ENCODE measurements at places on chromosomes 3 and 15.

DNA sequence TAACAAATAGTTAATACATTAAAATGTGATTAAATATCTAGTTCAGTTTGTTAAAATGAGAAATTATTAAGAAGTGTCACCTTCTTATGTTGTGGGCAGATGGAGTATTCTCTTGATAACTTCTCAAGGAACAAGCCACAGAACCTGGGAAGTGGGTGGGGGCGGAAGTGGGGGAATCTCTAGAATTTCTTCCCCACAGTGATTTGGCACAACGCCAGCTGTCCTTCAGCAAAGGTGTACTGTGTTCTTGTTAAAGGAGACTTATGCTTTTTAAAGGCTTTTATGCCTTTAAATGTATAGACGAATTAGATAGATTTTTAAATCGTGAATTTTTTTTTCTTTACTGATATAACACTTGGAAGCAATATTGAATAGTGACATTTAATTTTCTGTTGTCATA, 42.4 kb downstream of the SEC22A start:
- DNase-seq: no peak

DNA sequence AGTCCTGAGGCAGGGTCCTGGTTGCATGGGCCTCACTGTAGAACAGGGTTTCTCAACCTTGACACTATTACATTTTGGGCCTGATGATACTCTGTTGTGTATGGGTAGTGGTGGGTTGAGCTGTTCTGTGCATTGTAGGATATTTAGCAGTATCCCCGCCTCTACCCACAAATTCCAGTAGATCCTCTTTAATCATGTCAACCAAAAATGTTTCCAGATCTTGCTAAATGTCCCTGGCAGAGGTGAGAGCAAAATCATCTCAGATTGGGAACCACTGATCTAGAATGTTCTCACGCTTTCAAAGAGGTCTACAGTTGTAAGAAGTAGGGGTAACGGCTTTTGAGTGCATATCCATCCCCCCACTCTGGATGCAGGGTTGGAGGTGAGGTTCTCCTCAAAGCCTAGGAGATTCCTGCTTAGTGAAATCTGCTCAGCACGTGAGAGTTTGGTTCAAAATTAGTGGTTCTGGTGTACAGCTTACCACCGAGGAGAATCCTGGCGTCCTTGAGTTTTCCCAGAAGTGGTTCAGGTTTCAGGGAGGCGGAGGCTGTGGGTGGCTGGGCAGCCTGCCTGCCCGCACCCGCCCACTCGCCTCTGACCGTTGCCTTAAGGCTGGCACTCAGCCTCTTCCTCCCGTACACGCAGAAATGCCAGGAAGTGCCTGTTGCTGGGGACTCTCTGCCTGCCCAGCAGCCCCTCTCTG, 5.3 kb downstream of the ACVR2B start:
- no peak for DNase-seq

- no peak for DNase-seq
Observed at GRCh38 chr3:45544024-45544716, 50.4 kb upstream of the LIMD1 start.

DNA sequence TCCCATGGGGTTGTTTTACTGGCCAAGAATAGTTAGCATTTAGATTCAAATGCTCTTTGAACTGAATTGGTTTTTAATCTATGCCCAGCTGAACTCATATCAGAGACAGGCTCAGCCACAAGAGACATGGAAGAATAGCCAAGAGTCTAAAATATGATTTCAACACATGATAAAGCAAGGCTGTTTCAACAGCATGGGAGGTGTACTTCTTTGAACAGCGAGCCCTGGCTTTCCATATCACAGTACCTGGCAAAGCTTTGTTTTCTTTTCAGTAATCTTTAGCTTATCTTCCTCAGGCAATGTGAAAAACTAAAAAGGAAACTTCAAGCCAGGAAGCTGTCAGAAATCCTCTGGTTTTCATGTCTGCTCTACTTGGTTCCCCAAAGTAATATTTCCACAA, 413.6 kb upstream of the ADAMTS9 start:
- DNase-seq: no peak

DNA sequence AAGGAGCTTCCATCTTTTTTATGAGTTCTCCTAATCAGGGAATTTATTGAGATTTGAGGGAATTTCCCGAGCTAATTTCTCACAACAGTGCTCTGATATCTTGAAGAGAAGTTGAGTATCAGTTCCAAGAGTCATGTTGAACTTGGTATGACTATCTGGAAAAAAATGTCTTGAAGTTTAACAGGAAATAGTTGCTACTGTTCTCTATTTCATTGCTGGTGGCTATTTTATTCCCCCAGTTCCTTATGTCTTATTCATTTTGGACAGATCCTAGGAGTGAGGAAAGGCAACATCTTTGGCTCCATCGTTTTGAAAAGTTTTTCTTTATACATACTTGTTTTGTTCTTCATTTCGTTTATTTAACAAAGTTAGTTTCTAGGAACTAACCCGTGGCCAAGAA, 307.8 kb upstream of the AGTR1 start:
- DNase-seq: no peak

DNA sequence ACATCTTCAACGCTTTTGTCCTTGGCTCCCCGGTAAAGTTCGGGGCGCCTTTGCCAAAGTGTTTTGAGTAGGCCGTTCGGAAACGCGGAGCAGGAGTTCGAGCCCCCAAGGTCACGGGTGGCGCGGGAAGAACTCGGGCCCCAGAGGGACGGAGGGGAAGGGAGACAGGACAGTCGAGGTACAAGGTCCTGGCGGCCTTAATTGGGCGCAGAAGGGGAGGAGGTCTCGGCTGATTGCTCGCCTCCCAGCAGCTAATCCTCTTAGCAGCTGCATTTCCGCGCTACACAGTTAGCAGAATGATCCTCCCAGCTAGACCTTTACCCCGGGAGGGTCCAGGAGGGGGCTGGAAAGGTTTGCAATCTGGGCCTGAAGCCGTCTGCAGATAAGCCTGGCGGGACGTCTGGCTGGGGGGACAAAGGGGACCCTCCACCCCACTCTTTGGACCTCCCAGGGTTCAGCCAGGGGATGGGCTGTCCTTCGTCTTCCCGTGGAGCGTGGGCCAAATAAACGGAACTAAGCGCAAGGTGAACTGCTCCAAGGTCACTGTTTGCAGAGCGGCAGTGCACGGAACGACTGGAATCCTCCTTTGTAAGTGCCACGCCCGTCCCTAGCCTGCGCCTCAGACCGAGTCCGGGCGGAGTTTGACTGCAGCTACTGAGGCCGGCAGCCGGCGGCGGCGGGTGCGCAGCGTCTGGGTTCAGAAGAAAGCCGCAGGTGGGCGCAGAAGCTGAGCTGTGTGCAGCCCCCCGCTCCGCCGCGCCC, 7.2 kb downstream of the EOMES start:
- DNase-seq: no peak

DNA sequence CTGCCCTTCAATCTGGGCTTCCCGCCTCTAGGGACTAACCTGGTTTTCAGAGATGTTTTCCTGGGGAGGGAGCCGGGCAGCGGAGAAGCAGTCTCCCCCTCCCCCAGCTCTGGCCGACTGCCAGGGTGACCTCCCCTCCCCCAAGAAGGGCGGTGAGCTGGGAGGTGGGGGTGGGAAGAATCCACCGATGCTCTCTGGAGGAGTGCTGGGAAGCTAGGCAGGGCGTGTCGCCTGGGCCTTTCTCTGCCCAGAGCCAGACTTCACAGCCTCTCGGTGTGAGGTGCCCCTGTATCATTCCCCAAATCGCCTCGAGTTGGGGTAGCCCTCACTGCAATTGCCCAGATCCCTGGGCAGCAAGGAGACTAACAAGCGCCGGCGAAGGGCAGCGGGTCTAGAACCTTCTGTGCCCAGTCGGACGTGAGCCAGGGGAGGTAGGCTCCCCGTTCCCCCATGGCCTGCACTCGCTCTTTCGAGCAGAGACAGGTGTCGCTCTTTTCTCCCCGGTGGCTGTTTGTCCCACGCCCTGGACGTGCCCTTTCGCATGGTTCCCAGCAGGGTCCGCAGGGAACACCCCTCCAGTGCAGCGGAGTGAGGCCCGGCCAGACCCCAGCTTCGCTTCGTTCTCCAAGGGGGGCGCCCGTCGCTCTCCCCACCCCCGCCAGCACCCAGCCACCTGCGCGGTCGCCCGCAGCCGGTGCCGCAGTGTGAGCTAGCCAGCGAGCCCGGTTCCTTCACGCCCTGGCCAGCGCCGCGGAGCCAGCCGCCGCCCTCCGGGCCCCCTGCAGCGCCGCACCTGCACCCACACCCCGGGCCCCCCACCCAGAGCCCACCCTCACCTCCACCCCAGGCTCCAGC, 1.1 kb downstream of the RAB6B start:
- DNase-seq: no peak

DNA sequence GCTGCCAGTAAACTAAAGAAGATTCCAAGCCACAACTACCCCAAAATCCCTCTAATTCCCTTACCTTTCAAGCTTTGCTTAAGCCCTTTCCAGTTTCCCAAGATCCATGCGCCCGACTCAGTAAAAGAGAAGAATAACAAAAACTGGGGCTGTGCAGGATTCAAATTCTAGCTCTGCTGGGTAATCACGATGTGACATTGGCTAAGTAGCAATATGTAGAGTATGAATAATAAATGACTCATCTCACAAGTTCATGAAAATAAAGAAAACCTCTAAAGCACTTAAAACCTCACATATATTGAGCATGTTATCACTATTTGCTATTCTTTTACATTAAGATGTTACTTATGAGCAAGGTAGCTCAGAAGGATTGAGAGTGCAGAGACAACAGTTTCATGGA, 522.2 kb upstream of the ZNF717 start:
- DNase-seq: no peak

- DNase-seq: no peak
Observed at GRCh38 chr3:111568911-111569310, 26.2 kb downstream of the ZBED2 start.

DNA sequence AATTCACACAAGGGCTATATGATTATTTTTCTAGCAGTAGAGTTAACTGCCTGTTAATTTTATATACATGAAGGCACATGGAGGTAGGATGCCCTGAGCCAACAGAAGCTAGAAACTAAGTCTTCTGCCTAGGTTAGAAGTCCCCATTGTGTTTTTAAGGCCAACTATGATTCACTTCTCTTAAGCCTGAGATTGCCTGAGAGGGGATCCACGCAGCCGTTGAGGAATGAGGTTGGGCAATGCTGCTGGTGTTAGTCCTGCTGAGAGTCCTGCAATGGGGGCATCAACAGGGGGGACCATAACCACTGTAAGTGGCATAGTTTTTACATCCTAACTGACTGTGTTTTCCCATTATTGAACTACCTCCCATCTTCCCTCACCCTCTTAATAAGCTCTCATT, 60.1 kb upstream of the PFN2 start:
- no peak for DNase-seq

GRCh38 chr3:46681856-46682540, 11.5 kb downstream of the ALS2CL start:
- DNase-seq: peak; percentile 80

GRCh38 chr3:65742914-65743313, 295.8 kb downstream of the MAGI1 start:
- DNase-seq: no peak

- DNase-seq: no peak
Observed at GRCh38 chr3:80770106-80771074, 991.1 kb downstream of the GBE1 start.

DNA sequence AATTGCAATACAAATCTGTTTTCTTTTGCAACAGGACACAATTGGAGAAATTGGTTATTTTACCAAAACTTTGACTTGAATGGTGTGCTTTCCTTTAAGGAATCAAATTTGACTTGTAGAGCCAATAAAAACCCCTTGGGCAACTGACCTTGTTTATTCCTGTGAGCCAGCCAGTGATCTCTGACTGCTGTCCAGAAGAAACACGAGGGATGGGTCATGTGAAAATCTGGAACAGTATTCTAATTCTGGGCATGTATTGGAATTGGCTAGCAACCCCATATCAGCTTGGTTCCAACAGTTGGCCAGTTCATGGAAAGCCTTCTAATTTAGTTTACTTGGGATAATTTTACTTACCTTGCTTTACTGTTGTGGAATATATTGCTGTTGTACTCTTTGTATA, 19.1 kb upstream of the HHATL start:
- no peak for DNase-seq

DNA sequence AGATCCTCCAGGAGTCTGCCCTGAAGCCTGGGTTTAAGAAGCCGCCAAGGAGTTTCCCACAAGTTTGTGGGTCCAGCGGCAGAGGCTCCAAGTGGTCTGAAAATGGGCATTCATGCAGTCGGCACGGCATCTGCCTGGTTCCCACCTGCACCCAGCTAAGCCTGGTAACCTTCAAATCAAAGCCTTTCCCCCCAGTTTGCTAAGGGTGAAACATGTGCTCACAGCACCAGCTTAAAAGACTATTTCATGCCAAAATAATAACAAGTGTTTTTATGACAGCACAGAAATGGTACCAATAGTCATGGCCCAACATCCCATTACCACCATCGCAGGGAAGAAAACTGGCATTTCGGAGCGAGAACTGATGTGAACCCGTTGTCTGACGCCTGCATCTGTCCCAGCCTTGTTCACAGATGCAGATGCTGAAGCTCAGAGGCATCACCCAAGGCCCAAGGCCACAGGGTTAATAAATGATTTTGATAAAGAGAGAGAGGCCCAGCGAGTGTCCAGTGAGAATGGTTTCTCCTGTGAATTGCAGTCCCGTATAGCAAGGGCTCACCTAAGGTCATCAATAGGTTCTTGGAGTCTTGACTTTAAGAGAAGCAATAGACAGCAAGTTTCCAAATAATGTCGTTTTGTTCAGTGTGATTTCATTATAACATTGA, 188.0 kb upstream of the TPM1 start:
- DNase-seq: no peak

- DNase-seq: no peak
Observed at GRCh38 chr3:108053067-108053466, 37.8 kb downstream of the CD47 start.

DNA sequence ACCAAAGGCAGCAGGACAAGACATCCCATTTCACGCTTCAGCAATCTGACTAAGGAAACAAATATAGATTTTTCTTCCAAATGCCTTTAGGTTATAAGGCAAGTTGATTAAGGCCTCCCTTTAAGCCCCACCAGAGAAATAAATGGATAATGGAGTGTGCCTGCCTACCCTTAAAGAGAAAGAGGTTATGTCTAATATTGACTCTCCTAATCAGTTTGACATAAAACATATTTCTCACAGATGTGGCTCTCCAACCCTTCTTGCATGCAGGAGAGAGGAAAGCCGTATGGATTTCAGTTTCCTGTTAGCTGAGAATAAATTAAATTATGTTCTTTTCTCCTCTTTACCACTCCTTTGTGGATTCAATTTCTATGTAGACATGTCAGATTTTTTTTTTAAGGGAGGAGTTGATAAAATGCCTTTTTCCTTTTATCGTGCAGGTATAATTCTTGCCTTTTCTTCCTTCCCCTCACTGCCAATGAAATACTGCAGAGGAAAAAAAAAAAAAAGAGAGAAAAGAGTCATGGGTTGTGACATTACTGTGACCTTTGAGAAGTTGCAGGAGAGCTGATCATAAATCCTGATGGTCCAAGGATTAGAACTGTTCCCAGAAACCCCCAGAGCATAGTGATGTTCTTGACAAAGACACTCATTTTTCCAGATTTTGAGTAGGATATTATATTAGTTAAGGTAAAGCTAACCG, 355.3 kb upstream of the SLCO3A1 start:
- no peak for DNase-seq

DNA sequence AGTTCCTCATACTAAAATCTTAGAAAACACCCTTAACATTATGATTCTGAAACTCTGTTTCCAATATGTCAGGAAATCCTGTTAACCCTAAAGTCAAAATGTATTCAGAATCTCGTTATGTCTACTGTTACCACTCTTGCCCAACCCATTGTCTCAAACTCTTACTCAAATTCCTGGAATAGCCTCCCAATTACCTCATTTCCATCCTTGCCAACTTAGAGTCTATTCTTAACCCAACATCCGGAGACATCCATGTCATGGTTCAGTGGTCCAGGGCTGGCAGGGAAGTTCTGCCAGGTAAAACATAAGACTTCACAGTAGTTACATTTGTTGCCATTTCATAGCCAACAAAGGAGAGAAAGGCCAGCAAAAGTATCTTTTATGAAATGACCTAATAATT, 593.9 kb downstream of the PYDC2 start:
- no peak for DNase-seq

GRCh38 chr15:75945953-75946352, 42.3 kb downstream of the FBXO22 start:
- DNase-seq: peak; percentile 95

Measured in MV-4-11 (cell line).